ENCODE measurements at places on chromosomes 11 and 22.

GRCh38 chr11:8624698-8625097 lies 30.7 kb upstream of the STK33 start:
- DNase-seq, result no peak

GRCh38 chr22:41709341-41709740 lies 10.0 kb downstream of the MEI1 start:
- no peak for DNase-seq

- DNase-seq, result peak; percentile 31
Observed at GRCh38 chr11:117026593-117027330, 71.5 kb downstream of the SIK3 start.

DNA sequence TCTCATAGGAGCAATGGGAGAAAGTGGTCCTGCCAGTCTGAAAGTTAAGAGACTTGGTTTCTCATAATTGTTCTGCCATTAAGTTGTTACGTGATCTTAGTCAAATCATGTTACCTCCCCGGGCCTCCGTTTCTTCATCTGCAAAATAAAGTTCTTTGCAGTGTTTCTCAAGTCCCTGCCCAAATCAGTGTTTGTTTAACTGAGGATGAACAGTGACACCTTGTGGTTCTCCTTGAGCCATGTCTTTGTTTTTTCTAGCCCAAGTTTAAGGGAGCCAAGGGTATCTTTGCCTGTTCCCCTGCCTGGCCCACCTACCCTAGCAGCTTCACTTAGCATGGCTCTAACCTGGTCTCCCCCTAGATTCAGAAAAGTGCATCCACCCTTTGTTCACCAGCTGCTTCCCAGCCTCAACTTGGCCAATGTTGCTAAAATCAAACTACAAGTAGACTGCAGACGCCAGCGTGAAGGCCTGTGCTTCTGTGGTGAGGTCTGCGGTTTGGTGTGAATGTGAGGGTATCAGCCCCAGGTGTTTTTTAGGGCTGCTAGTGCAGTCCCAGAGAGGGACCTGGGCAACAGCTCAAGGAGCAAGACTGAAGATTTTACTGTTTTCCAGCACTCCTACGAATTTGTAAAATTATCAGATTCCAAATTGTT lies 35.5 kb downstream of the FZD4 start:
- peak; percentile 48 for DNase-seq

DNA sequence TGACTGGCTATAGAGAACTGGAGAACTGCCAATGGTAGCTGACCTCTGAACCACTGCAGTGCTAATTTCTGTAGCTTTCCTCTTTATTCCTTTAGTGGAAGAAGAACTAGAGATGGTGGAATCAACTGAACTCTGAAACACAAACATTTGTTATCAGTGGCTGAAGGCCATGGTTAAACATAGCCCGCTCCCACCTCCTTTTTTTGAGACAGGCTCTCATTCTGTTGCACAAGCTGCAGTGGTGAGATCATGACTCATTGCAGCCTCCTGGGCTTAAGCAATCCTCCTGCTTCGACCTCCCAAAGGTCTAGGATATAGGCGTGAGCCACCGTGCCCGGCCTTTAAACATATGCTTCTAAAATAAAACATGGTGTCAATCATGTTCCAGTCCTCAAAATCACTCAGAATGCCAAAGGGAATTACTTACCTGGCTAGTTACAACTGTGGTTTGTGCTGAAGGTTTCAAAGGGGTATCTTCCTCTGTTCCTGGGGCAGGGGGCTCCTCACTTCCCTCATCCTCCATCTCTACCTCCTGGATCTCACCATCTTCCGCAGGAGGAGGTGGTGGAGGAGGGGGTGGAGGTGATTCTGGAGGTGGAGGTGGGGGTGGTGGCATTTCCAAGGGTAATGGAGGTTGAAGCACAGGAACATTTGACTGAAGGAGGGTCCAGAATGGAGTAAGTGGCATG lies 9.0 kb upstream of the AGBL2 start:
- DNase-seq, result peak; percentile 45

- DNase-seq, result peak; percentile 75
Observed at GRCh38 chr11:80702264-80702663, 1261.4 kb upstream of the TENM4 start.

Measured in A172 (cell line).